ENCODE measurements at places on chromosomes 12 and 14.

DNA sequence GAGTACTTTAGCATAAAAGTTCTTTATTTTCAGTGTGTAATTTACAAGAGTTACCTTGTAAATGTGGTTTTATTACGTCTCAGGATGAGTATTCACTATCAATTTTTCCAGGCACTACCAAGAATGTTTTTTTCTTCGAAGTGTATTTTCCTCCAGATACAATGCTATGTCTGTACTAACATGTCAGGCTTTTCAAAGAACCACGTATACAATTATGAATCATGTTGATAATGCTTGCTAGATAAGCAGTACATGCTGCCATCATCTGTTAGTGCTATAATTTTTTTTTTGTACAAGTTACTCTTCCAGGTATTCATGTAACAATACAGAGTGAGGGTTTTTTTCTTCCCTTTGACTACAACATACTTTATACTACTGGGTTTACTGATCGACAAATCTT lies 5.6 kb upstream of the KANSL2 start:
- DNase-seq = no peak

DNA sequence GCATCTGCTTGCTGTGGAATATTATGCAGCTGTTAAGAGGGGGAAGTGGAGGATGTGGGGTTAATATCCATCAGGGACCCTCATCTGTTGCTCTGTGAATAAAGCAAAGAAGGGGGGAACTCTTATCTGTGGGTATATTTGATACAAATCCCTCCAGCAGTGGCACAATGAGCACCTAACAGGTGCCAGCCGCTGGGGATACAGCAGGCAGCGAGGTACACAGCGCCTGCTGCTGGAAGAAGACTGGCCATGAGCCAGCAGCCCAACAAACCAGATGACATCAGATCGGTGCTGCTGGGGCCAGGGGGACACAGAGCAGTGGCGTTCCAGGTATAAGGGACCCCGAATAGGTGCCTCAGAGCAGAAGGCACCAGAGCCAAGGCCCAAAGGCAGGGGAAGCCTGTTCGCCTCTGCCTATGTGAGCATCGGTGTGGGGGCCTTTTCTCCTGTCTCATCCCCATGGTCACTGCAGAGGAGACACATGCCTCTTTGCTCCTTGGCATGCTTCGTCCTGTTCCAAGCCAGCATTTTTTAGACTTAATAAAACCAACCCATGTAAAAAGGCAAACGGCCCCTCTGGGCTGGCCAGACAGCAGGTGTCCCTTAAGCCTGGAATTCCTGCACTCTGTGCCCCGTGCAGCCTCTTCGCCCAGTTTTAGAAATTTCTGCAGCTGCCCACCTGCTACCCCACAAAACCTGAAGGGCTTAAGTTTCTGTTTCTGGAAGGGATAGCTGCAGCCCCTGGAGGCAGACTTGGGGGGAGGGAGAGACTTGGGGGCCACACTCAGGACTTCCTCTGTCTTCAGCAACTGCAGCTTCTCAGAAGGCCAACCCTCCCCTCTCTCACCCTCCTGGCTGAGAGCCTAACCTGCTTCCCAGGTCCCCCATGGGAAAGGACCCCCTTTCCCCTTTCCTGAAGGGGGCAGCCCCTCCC lies 1.6 kb upstream of the CKB start:
- no peak for DNase-seq

GRCh38 chr12:2998789-2999264 lies 39.6 kb downstream of the TEAD4 start:
- peak; percentile 46 for DNase-seq

GRCh38 chr12:22731236-22731635 lies 106.3 kb downstream of the ETNK1 start:
- no peak for DNase-seq

DNA sequence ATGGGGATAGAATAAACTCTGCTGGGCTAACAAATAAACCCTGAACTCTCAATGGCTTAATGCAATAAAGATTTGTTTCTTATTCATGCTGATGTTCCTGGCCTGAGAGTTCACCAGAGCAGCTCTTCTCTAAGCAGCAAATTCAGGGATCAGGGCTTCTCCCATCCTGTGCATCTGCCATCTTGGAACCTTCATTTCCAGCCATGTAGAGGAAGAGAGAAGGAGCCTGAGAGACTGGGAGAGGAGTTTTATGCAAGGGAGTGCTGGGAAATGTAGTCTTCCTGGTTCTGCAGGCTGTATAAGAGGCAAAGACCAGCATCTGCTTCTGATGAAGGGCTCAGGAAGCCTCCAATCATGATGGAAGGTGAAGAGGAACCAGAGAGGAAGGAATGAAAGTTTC lies 20.6 kb upstream of the APOLD1 start:
- DNase-seq = no peak

- no peak for DNase-seq
Measured at GRCh38 chr14:32043624-32044023, 33.5 kb upstream of the ARHGAP5 start.

Measured in nephron progenitor cell (in vitro differentiated cells).